ENCODE measurements at places on chromosomes 3 and 15.

DNA sequence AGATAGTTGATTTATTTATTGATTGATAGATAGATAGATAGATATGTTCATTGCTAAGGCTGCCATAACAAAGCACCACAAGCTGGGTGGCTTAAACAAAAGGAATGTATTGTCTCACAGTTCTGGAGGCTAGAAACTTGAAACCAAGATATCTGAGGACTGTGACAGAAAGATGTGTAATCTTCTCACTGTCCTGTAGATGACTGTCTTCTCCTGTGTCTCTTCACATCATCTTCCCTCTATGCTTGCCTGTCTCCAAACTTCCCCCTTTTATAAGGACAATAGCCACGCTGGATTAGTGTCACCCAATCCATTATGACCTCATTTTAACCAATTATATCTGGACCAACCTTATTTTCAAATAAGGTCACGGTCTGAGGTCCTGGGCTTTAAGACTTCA, 40.9 kb downstream of the GNB4 start:
- no peak for DNase-seq

DNA sequence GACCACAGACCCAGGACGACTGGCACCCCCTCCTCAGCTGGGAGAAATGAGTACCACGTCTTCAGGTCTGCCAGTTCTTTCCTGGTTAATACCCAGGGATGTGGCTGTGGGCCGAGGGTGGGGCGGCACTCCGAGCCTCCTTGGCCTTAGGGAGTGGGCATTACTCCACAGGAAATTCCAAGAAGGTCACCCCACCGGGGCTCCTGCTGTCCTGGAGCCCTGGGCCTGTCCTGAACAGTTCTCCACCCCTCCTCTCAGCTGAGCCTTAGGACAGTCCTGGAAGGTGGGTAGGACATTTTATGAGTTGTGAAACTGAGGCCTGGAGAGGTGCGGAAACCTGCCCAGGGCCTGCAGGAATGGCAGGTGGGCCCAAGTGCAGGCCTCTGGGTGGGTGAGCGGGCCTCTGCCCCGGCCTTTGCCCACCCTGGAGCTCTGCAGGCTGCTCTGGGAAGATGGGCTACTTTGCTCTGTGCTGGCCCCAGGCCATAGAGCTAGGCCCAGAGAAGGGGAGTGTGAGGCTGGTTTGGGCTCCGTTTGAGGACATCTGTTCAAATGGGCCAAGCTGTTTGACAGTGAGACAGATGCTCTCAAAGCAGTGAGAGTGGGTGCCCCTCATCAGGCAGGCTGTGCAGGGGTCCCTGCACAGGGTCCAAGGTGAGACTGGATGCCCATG, 103.1 kb downstream of the TMEM266 start:
- no peak for DNase-seq

DNA sequence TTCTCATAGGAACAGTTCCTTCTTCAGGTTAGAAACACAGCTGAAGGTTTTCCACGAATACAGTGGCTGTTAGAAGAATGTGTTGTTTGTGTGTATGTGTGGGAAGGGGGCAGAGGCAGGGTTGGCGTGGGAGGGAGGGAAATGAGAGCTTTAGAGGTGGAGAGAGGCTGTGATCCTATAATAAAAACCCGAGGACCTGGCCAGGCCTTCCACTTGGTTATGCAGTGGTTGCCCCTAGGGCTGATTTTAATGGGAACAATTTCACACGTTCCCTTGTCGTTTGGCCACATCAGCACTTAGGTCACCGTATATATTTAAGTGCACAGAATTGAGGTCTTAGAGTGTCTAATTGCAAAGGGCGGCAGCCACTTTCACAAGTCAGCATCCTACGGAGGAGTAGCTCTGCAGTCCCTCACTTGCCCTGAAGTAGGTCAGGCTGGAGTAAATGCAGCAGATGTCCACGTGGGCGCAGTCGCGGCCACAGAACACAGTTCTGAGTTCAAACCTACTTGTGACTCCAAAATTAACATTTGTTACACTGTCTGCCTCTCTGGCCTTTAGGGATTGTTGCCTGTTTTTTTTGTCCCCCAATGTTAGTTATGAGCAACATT, 85.6 kb downstream of the PDCD6IP start:
- no peak for DNase-seq

- DNase-seq: no peak
Observed at GRCh38 chr3:190458040-190458439, 8.3 kb upstream of the TMEM207 start.

- no peak for DNase-seq
Observed at GRCh38 chr3:15456321-15456720, 28.9 kb downstream of the EAF1 start.

DNA sequence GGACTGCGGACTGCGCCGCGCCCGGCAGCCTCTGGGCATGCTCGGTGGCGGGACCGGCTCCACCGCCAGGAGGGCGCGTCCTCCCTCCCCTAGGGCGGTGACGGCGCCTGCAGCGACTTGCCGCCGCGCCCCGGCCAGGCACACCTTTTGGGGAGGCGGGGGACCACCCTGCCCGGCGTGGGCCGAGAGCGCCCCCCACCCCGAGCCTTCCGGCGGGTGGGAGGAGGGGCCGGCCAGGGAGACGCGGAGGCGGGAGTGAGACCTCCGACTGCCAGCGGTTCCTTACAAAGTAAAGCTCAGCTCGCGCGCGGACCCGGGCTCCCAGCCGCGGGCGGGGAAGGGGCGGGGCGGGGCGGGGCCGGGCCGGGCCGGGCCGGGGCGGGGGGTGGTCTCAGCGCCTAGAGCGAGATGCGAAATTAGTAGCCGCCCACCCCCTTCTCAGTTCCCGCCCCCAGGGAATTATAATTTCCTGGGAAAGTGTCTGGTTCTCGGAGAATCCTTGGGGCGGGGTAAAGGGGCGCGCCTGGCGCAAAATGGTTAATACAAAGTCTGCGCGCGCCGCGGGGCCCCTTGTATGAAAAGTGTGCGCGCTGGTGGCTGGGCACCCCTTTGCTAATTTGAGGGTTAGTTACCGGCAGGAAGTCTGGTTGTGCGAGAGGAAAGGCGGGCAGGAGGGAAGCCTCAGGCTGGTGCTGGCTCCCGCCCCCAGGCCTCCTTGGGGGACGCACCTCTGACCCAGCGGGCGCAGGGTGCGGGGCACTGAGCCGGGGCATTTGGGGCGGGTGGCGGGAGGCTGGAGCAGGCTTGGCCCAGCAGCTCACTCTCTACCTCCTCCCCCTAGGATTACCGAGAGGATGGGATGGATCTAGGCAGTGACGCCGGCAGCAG, 224.8 kb upstream of the IL12A start:
- DNase-seq: peak; percentile 91

DNA sequence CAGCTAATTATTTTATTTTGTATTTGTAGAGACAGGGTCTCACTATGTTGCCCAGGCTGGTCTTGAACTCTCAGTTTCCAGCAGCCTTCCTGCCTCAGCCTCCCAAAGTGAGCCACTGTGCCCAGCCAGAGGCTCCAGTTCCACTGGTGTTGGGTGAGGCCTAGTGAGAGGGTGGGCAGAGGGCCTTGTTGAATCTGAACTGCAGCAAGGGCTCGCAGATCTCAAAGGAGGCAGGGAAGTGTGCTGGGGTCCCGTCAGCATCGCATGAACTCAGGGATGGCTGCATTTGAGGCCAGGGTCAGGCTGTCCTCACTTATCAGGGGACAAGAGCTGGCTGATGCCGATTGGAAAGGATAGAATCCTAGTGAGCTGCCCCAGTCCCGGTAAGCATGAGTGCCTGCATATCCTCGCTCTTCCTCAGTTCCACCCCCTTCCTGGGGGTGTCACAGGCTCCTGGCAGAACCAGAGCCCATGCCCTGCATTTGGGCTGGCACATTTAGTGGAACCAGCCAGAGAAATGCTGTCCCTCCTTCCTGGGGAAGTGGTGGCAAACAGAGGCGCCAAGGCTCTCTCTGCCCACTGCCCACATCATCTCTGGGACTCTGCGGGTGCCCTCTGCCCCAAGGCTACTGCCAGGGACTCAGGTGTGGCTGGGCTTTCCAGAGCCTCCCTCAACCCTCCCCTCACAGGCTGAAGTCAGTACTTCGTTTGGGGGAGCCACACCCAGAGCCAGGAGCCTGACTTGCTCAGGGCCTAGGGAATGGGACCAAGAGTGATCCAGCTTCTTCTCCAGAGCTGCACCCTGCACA, 24.1 kb downstream of the ALS2CL start:
- DNase-seq: peak; percentile 15

DNA sequence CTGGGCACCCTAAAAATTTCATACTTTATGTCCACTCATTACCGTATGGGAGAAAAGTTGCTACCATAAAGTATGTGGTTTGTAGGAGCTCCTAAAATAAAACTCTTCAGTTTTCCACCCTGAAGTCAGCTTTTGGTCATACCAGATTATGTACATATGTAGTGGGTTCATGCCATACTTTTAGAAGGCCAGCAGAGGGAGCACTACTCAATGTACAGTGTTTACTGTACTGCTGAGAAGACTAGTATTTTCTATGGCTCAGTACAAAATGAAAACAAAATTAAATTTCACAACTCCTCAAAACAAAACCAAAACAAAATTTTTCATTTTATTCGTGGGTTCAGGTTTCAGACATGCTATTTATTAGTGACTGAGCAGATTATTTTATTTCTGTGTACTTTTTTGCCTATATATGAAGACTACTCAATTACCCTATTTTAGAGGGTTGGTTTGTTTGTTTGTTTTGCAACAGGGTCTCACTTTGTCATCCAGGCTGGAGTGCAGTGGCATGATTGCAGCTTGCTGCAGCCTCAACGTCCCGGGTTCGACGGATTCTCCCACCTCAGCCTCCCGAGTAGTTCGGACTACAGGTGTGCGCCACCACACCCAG, 24.3 kb downstream of the NXPE3 start:
- DNase-seq: no peak

DNA sequence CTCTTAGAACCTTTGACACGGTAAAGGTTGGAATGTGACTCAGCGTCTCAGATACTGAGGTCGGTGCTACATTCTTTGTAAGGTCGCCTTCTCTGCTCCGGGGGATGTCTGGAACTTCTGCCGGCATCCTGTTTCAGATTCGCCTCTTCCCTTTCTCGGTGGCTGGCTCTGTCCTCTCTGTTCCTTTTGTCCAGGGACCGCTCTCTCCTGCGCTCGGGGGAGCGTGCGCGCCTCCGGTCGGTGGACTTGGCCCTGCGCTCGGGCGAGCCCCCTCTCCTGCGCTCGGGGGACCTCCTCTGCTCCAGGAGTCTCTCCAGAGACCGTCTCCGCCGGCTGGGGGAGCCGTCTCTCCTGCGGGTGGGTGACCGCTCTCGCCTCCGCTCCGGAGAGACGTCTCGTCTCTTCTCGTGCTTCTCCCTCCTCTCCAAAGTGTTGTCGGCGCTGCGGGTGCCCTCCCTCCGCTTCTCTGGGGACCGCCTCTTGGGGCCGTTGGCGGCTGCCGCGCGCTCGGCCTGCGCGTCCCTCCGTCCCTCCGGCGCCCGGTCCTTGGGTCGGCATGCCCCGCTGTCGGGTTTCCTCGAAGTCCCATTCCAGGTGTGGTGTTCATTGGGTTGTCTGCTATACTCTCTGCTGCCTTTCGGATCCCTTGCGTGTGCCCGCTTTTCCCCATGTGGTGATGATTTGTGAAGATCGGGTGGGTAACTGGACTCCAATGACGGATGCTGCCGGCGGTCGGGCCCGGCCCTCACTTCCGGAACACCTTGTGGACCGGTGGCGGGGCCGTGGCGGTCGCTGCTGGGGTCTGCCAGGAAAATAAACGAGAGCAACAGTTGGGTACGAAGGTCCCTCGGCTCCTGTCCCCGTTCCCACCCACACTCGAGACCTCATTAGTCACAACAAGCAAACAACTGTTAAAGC, 668.8 kb upstream of the ADAMTS9 start:
- DNase-seq: no peak

- DNase-seq: no peak
Observed at GRCh38 chr3:4351164-4351855, 48.1 kb downstream of the SETMAR start.

DNA sequence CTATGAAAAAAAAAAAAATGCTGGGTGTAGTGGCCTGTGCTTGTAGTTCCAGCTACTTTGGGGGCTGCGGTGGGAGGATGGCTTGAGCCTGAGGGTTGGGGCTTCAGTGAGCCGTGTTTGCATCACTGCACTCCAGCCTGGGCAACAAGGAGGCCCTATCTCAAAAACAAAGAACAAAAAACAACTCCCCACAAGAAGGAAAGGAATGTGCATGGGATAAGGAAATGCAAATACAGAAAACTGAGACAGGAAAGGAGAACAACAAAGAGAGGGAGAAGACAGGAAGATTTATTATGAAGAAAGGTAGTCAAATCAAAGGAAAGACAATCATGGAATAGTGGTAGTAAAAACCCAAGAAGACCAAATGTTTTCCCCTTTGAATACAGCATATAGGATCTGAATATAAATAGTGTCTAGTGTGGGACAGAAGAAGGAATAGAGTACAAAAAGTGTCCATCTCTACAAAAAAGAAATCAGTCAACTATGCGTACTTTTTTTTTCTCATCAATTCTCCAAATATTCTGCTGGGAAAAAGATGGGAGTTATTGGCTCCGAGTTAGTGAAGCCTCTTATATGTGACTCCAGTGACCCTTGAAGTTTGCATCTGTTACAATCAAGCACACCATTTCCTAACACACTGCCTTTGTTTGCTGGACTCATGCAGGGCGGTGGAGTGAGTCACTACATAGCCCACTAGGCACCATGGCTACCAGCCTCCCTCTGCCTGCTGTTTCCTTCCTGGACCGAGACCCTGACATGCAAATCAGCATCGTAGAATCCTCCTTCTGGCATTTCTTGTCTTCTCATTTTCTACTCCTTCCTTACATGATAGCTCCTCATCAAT, 101.2 kb upstream of the PTX3 start:
- DNase-seq: no peak

GRCh38 chr15:76866008-76866407, 39.1 kb downstream of the SCAPER start:
- DNase-seq: no peak

DNA sequence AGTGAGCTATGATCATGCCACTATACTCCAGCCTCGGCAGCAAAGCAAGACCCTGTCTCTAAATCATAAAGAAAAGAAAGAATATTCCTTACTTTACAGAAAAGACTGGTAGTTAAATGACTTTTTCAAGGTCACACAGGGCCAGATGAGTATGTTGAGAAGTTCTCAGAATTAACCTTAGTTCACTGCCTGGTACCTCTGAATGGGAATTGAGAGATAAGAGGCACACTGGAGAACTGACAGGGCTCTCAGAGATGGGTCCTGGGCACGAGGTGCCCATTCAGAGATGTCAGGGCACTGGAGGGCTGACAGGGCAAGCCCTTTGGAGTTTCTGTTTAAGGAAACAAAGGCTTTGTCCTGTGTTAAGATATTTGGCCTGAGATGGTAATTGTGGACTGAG, 157.7 kb downstream of the PDE8A start:
- DNase-seq: no peak

- no peak for DNase-seq
Observed at GRCh38 chr3:123723522-123724168, 138.8 kb upstream of the HACD2 start.
